ENCODE measurements at places on chromosomes 6 and 20.

DNA sequence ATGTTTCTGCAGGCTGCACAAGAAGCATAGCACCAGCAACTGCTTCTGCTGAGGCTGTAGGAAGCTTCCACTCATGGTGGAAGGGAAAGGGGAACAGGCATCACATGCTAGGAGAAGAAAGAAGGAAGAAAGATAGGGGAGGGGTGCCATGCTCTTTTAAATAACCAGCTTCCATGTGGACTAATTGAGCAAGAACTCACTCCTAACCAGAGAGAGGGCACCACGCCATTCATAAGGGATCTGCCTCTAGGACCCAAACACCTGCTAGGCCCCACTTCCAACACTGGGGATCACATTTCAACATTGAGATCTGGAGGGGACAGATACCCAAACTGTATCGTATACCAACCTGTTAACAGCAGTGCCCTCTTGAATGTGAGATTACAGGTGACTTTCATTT, 46.9 kb upstream of the ARMC2 start:
- no peak for DNase-seq

DNA sequence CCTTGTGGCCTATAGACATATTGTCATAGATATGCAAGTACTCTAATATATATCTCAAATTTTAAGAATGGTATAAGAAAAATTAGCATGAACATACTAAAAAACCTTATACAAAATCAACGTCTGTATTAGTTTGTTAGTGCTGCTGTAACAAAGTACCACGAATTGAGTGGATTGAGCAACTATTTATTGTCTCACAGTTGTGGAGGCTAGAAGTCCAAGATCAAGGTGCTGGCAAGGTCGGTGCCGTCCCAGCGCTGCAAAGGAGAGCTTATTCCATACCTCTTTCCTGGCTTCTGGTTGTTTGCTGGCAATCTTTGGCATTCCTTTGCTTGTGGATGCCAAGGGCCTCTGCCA, 317.6 kb upstream of the FERMT1 start:
- DNase-seq: no peak

- no peak for DNase-seq
Observed at GRCh38 chr6:19837511-19838441, 606 bp downstream of the ID4 start.

GRCh38 chr6:46733341-46733801, 1.8 kb downstream of the PLA2G7 start:
- no peak for DNase-seq

DNA sequence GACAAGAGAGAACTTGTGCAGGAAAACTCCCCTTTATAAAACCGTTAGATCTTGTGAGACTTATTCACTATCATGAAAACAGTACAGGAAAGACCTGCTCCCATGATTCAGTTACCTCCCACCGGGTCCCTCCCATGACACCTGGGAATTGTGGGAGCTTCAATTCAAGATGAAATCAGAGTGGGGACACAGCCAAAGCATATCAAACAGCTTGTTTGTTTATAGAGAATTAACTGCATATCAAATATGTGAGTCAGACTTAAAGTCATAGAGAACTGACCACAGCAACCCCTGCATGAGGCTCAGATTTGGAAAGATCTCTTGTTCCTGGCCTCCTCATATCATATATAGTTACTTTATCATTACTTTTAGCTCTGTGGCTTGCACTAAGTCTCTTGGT, 29.1 kb upstream of the HDAC2 start:
- DNase-seq: no peak

GRCh38 chr6:159110013-159110412, 59.2 kb upstream of the FNDC1 start:
- peak; percentile 65 for DNase-seq

- DNase-seq: peak; percentile 19
Observed at GRCh38 chr6:13725570-13725969, 13.9 kb upstream of the RANBP9 start.

DNA sequence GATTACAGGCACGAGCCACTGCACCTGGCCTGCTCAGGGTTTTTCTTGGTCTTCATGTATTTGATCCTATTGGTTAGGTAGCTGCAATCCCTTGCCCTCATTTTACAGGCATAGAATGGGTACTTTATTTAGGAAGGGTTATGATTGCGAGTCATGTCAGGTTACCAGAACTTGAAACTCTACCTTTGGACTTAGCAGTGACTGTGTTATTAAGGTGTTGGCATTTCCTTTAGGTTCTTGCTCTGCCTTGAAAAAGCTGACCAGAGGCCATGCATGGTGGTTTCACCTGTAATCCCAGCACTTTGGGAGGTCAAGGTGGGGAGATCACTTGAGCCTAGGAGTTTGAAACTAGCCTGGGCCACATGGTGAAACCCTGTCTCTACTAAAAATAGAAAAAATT, 24.5 kb downstream of the JARID2 start:
- DNase-seq: no peak

GRCh38 chr6:78552435-78552834, 314.9 kb upstream of the IRAK1BP1 start:
- DNase-seq: no peak

DNA sequence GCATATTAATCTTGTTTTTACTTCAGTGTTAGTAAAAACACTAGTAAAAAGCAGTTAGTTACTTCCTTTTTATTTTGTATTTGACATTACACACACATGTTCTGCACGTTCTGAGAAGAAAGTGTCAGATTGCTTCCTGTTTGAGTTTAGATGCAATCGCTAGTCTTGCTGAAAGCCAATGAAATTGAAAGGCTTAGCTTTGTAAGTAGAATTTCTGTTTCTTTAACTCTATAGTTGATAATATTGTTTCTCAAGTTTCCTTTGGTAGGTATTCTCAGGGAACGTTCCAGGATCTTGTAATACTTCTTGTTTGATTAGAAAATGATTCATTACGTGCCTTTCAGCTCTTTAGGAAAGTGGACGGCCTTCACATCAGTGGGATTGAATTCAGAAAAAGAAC, 55.0 kb downstream of the CDKAL1 start:
- no peak for DNase-seq

GRCh38 chr20:7912551-7912950, 27.7 kb downstream of the HAO1 start:
- DNase-seq: no peak

DNA sequence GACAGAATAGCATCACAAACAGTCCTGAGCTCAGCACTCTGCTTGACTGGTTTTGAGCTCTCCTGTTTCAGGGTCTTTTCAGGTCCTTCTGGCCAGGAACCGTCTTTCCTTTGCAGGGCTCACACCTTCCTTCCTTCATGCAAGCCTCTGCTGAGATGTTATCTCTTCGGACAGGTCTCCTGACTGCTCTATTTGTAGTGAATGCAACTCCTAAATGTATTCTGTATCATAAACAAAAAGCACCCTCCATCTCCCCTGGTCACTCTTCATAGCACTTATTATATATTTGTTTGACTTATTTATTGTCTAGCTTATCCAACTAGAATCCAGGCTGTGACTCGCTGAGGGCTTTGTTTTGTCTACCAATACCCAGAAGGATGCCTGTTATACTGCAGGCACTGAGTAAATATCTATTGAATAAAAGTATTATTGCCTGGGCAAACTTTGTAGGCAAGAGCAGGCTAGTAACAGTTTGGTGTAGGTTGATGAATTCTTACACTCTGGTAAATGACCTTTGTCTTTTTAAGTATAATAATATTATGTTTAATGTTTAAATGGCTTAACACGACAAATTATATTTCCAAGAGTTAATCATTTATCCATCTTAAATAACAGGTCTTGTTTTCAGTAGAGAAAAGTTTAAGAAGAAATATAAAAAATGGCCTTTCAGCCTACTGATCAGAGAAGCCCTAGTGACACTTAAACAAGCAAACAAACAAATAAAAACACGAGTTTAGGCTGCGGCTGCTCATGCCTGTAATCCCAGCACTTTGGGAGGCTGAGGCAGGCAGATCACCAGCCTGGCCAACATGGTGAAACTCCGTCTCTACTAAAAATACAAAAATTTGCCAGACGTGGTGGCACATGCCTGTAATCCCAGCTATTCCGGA, 199.7 kb downstream of the BCAS1 start:
- no peak for DNase-seq
